Parietal lobe (tissue), 2 donors: ENCODE measurements at places on chromosomes 12 and 14. TPM values are rescaled to one million over a fixed set of nuclear protein-coding genes. Genes with fewer than 3 reads are reported as not detected.

The RPGRIP1 gene
- 0.94 TPM for total RNA-seq

The OTOGL gene
- 0.31 TPM for total RNA-seq

The MSI1 gene
- total RNA-seq, result 15.0 TPM

The ZDHHC22 gene
- total RNA-seq, result 14.7 TPM

The GDF3 gene
- not detected for total RNA-seq

The KLRG1 gene
- 19.7 TPM for total RNA-seq

The KRT76 gene
- not detected for total RNA-seq

The NEMF gene
- 187 TPM for total RNA-seq

The KCNH3 gene
- total RNA-seq, result 10.3 TPM

The CCDC88C gene
- 45.7 TPM for total RNA-seq

The RNU6-8 gene
- total RNA-seq, result not detected

The KLRK1 gene
- total RNA-seq, result 0.31 TPM

The CCDC196 gene
- not detected for total RNA-seq

The CRIP2 gene
- total RNA-seq, result 104 TPM

The DBX2 gene
- 1.6 TPM for total RNA-seq

The RNASE11 gene
- total RNA-seq, result not detected

The OR8S1 gene
- not detected for total RNA-seq

The REP15 gene
- 4.7 TPM for total RNA-seq

The KLRD1 gene
- total RNA-seq, result 0.63 TPM

The LHX5 gene
- not detected for total RNA-seq

The ATN1 gene
- total RNA-seq, result 22.5 TPM

The WDHD1 gene
- 11.9 TPM for total RNA-seq

The SLC6A12 gene
- 7.8 TPM for total RNA-seq

The PRPF40B gene
- total RNA-seq, result 36.6 TPM

The MYG1 gene
- 46.3 TPM for total RNA-seq

The ANKS1B gene
- total RNA-seq, result 534 TPM

The PMCH gene
- total RNA-seq, result not detected
